ENCODE measurements at places on chromosomes 7 and 10.

GRCh38 chr7:154438571-154439367 lies 386.6 kb downstream of the DPP6 start:
- DNase-seq = no peak

DNA sequence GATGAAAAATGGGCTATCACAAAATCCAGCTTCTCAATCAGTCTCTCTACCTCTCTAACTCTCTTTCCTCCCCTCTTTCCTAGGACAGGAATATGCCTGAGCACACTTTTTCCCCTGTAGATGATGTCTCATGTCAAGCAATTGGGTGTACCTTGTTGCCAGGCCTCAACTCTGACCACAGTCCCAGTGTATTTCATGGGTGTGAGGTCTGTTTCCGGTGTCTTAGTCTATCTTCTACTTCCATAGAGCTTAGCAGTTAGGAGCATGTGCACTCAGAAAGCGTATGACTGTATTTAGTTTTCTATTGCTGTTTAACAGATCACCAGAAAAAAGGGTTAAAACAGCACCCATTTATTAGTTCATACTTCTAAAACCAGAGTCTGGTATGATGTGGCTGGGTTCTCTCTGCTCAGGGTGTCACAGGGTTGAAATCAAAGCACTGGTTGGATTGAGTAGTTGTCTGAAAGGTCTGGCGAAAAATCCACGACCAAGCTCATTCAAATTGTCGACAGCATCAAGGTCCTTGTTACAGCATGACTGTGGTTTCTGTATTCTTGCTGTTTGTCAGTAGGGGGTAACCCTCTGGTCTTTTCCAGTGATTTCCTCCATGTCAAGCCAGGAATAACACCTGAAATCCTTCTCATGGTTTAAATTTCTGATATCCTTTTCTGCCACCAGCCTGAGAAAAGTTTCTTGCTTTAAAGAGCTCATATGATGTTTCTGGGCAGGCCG lies 130.0 kb downstream of the THSD7A start:
- DNase-seq = no peak

- DNase-seq = no peak
Measured at GRCh38 chr10:10901906-10902305, 115.8 kb upstream of the CELF2 start.

GRCh38 chr7:15326044-15326644 lies 235.7 kb downstream of the AGMO start:
- DNase-seq = no peak

DNA sequence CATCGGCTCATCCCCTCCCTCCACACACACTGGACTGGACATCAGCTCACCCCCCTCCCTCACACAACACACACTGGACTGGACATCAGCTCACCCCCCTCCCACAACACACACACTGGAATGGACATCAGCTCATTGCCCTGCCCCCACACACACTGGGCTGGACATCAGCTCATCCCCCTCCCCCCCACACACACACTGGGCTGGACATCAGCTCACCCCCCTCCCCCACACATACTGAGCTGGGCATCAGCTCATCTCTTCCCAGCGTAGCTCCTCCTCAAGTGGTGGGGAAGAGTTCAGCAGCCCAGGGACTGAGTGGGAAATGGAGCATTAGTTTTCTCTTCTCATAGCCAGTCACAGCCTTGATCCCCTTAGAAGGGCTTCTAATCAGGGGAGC lies 58.1 kb upstream of the WDR11 start:
- DNase-seq = no peak
